ENCODE measurements at places on chromosomes 7 and 10.

DNA sequence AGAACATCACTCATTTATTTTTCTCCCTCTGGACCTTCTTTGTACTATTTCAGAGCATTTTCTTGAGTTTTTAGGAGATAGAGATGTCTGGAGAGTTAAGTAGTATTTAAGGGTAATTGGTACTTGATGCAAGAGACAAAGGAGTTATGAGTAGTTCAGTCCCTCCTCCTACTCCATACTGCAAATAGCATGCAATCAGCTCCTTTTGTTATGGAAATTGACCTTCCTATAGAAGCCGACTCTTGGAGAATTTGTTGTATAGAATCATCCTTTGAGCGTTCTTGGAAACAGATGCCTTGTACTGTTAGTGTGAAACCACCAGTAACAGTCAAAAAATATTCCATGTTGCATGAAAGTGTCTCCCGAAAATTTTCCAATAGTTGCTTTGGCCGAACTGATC is 428.2 kb upstream of the GALNT17 start:
- no peak for DNase-seq

DNA sequence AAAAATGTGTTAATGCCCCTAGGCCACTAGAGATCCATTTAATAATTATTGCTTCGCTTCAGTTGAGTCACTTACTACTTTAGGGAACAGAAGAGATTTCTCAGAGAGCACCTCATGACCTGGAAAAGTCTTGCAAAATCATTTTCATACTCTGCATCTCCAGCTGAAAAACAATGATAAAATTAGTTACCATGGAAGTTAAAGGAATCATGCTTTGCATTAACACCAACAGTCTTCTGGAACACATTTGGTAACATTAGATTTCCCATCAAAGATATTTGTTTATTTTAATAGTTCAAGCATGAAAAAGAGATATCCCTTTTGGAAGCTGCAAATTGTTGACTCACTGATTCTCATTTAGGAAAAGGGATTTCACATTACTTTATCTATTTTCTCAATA is 1.8 kb upstream of the STEAP2 start:
- DNase-seq, result no peak

DNA sequence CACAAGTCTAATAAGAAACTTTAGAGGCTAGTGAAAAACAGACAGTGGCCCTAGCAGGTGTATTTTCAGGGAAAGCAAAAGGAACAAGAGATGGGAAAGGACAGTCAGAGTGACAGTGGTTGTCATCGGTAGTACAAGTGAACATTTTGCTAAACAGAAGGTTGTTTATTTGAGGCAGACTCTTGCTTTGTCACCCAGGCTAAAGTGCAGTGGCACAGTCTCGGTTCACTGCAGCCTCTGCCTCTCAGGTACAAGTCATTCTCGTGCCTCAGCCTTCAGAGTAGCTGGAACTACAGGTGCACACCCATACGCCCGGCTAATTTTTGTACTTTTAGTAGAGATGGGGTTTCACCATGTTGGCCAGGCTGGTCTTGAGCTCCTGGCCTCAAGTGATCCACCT is 195.8 kb downstream of the RELN start:
- no peak for DNase-seq

DNA sequence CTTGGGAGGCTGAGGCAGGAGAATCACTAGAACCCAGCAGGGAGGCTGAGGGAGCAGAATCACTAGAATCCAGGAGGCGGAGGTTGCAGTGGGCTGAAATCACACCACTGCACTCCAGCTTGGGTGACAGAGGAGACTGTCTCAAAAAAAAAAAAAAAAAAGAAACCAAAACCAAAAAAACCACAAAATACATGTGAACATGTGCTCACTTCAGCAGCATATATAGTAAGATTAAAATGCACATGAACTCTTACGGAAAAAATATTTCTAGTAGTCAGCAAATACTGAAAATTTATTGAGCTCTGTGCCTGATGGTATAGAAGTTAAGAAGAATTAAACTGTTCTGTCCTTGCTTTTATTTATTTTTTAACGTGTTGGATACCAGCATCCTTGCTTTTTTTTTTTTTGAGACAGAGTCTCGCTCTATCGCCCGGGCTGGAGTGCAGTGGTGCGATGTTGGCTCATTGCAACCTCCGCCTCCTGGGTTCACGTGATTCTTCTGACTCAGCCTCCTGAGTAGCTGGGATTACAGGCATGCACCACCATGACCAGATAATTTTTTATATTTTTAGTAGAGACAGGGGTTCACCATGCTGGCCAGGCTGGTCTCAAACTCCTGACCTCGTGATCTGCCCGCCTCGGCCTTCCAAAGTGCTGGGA is 9.6 kb upstream of the ZNF487 start:
- DNase-seq, result no peak

GRCh38 chr7:126450269-126450671 is 802.5 kb downstream of the GRM8 start:
- DNase-seq, result no peak

GRCh38 chr7:44977304-44977958 is 1.4 kb downstream of the MYO1G start:
- no peak for DNase-seq

- DNase-seq, result no peak
Measured at GRCh38 chr10:100565206-100565985, 29.7 kb downstream of the HIF1AN start.

DNA sequence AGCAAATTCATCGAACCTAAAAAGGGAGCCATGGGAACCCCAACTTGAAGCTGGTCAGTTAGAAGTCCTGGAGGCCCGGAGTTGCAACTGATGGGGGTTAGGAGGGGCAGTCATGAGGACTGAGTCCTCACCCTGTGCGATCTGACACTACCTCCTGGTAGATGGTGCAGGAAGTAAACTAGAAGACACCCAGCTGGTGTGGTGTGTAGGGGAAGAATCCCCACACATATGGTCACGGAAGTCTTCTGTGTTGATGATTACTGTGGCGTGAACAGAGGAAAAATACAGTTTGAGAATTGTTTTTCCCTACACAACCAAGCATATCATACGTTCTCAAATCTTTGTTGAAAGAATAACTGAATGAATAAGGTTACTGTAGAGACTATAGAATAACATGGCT is 164.6 kb upstream of the KCTD7 start:
- DNase-seq, result no peak
